ENCODE measurements at places on chromosomes 1 and 21.

DNA sequence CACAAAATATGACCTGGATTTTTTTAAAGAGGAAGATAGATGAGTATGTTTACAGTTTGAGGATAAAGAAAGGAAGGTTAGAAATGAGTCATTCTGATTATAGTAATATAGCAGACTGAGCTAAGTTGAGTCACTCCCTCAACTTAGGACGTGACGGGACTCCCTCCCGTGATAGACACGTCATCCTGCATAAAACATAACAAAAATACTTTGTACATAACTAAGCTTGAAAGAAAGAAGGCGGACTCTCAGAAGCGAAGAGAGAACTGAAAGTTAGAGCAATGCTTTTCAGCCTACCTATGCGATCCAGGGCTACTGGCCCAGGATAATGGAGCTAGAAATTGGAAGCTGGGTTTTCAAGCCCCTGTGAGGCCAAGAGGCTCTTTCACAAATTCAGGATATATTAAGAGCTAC, 53.0 kb upstream of the DESI2 start:
- no peak for DNase-seq

DNA sequence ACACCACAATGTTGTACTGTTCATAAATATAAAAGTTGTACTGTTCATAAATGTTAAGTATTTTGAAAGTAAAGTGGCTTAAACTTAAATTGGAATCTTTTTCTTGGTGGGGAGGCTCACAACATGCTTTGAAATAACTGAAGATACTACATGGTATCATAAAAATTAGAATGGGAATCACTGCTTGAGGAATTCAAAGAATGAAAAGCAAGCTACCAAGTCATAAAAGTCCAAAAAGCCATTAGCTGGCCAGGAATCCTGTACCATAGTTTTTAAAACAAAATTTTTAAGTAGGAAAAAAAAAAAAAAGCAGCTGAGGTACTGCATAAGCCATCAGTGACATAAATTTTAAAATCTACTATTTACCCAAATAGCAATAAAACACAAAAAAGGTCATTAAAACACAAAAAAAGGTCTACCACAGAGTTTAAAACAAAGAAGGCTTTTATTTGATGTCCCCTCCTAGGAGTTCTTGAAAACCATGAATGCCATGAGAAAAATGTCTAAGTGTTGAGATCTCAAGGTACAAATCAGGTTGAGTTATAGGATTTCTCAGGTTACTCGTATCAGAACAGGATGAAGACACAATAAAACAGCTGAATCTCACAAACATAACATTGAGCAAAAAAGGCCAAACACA, 8.6 kb downstream of the ZZZ3 start:
- DNase-seq = no peak

- no peak for DNase-seq
Observed at GRCh38 chr1:24021403-24022266, 41.5 kb upstream of the SRSF10 start.

- DNase-seq = no peak
Observed at GRCh38 chr1:107132195-107132594, 8.6 kb upstream of the NTNG1 start.

- no peak for DNase-seq
Observed at GRCh38 chr1:3623441-3624199, 1.2 kb upstream of the TPRG1L start.

DNA sequence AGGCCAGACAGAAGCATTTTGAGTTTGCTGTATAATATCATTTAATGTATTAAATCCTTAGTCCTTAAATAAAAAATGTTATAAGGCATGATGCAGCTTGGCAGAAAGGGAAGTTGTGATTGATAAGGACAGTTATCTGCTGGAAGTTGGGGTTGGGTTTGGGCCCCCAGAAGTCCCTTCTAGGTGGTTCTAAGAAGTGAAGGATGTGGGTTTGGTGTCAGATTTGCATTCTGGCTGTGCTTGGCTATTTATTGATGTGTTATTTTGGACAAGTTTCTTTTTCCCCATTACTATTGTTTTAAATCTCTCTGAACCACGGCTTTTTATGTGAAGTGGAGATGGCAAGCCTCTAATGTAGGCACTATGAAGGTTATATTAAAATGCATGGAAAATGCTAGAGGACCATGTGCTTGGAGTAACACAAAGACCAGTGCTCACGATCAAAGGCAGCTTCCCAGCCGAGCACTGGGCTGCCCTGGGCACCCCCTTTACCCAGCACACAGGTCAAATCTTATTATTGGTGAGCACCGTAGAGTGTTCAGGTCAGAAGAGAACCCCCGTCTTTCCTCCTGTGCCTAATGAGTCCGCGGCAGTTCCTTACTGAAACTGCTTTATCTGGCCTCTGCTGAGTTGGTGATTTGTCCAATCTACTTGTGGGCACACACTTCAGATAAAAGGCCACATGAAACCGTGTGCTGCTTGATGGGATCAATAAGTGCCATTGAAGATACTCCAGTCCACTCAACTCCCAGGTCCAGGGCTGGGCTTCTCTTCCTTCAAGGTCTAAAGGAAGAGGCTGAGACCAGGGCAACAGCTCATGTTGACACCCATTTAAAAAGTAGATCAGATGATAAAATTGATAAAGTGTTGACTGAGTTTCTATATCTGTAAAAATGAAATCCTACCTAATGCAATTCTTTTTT, 212.0 kb downstream of the PRDM2 start:
- no peak for DNase-seq

GRCh38 chr1:218772575-218772974, 401.1 kb upstream of the LYPLAL1 start:
- no peak for DNase-seq

Data from LNCaP clone FGC (cell line).